ENCODE measurements at places on chromosomes 2 and 18. TPM values are rescaled to one million over a fixed set of nuclear protein-coding genes. Genes with fewer than 3 reads are reported as not detected.

The UGT1A3 gene
- total RNA-seq = not detected

The CHAC2 gene
- 10.5 TPM for total RNA-seq

DNA sequence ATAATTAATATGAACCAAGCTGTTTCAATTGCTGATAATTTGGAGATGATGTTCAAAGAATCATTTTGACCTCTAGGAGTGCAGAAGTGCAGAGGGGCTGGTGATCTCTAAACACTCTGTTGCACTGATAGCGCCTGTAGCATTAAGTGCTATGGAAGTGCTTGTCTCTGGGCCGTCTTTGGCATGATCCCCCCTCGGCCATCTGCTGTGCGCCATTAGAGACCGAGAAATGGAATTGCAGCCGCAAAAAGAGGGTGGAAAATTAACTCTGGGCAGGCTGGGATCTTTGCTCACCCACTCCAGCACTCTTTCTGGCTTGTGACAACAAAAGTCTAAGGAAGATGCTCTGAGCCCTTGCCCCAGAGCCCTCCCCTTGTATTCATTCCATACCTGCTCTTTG, 23.4 kb downstream of the AKAIN1 start:
- H3K27ac ChIP-seq = no peak overlapping the region
- peaks cover 10% of the 10 kb centered on the region for H3K27me3 ChIP-seq
- H3K36me3 ChIP-seq = no peaks in the 10 kb centered on the region

- no peak overlapping the region for H3K4me3 ChIP-seq
- H3K27me3 ChIP-seq = no peaks in the 10 kb centered on the region
- peaks cover 8% of the 10 kb centered on the region for H3K4me1 ChIP-seq
- DNase-seq = no peak
- H3K27ac ChIP-seq = no peak overlapping the region
Measured at GRCh38 chr2:47070155-47070919, 84.8 kb downstream of the STPG4 start.
